HepG2 (cell line): ENCODE measurements at places on chromosomes 16 and 17.
A peak's percentile ranks its signal among the peaks of the same experiment; 100 is the strongest.

GRCh38 chr17:41588126-41588810 is 1.6 kb upstream of the KRT14 start:
- no peaks in the 10 kb centered on the region for H3K4me1 ChIP-seq
- H3K27me3 ChIP-seq: peaks cover 7% of the 10 kb centered on the region; the same call in 1 of the 2 replicates
- H3K27ac ChIP-seq: no peak overlapping the region
- DNase-seq: no peak

DNA sequence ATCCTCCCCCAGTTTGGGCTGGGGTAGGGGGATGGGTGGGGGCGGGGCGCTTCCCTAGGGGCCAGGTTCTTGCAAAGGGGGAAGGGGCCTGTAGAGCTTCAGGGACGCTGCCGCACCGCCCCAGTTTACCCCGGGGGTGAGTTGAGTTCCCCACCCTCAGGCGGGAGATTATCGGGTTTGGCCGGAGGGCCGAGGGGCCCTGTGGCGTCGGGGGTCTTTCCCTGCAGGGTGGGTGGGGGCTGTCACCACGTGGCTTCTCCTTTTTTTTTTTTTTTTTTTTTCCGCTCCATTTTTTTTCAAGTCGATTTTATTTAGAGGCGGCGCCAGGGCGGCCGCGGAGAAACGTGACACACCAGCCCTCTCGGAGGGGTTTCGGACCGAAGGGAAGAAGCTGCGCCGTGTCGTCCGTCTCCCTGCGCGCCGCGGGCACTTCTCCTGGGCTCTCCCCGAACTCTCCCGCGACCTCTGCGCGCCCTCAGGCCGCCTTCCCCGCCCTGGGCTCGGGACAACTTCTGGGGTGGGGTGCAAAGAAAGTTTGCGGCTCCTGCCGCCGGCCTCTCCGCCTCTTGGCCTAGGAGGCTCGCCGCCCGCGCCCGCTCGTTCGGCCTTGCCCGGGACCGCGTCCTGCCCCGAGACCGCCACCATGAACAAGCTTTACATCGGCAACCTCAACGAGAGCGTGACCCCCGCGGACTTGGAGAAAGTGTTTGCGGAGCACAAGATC is at the start of gene IGF2BP1:
IGF2BP1 (plus strand) TSS at position 283 of the 724 bp plus-strand sequence; CDS start at position 644, 361 bp downstream.
- no peaks in the 10 kb centered on the region for H3K27me3 ChIP-seq
- H3K4me3 ChIP-seq: peak within 1 kb of the TSS; percentile 90
- H3K4me1 ChIP-seq: peaks cover 24% of the 10 kb centered on the region
- no peaks in the 10 kb centered on the region for H3K36me3 ChIP-seq

GRCh38 chr17:29078183-29079045 is 35.5 kb downstream of the PIPOX start:
- H3K4me3 ChIP-seq: no peak overlapping the region
- H3K27me3 ChIP-seq: no peaks in the 10 kb centered on the region
- DNase-seq: no peak
- H3K4me1 ChIP-seq: peaks cover 24% of the 10 kb centered on the region
- no peak overlapping the region for H3K27ac ChIP-seq

DNA sequence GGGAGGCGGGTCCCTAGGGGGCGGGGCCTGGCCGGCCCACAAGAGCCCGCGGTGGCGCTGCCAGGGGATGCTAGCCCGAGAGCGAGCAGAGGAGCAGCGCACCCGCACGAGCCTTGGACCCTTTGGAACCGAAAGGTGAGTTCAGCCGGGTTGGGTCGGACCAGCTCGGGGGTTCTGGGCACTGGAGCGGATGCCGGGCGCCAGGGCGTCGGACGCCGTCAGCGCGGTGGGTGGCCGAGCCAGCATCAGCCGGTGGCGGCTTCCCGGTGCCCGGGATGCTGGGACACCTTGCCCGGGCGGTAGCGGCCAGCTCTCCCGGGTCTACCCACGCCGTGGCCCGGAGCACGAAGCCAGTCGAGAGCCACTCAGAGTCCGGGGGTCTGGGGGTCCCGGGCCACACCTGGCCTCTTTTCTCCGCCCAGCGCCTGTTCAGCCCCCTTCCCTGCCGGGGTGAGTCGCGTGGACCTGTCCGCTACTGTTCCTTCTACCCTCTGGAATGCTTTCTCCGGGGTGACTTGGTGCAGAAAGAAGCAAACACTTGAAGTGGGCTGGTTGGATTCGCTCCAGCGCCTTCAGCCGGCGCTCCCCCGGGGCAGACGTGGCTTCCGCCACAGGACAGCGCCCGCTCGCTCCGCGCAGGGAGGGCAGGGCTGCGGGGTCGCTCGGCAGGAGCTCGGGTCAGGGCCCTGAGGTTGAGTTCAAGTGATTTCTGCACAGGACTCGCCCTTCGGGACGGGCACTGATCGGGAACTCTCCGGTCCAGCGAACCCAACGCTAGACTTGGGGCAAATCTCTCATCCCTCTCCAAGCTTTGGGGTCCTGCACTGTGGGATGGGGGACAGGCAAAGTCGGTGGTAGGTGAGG is at the start of gene SCNN1G:
SCNN1G (plus strand) TSS at position 67 of the 864 bp plus-strand sequence. CDS start 3,527 bp downstream, outside the sequence.
- peaks cover 21% of the 10 kb centered on the region for H3K27me3 ChIP-seq
- peaks cover 8% of the 10 kb centered on the region for H3K4me1 ChIP-seq
- DNase-seq: no peak
- peak within 1 kb of the TSS; percentile 56; the same call in 1 of the 2 replicates for H3K4me3 ChIP-seq
- no peaks in the 10 kb centered on the region for H3K36me3 ChIP-seq

GRCh38 chr16:73046202-73046848 is 1.6 kb downstream of the ZFHX3 start:
- DNase-seq: no peak
- peak overlapping the region; percentile 89 for H3K27ac ChIP-seq
- peak overlapping the region; percentile 93 for H3K4me3 ChIP-seq
- H3K27me3 ChIP-seq: no peaks in the 10 kb centered on the region

GRCh38 chr17:77556383-77557061 is 402.0 kb upstream of the TNRC6C start:
- H3K36me3 ChIP-seq: no peaks in the 10 kb centered on the region
- no peak overlapping the region for H3K4me3 ChIP-seq
- peaks cover 14% of the 10 kb centered on the region; the same call in 1 of the 2 replicates for H3K4me1 ChIP-seq
- no peak overlapping the region for H3K27ac ChIP-seq

DNA sequence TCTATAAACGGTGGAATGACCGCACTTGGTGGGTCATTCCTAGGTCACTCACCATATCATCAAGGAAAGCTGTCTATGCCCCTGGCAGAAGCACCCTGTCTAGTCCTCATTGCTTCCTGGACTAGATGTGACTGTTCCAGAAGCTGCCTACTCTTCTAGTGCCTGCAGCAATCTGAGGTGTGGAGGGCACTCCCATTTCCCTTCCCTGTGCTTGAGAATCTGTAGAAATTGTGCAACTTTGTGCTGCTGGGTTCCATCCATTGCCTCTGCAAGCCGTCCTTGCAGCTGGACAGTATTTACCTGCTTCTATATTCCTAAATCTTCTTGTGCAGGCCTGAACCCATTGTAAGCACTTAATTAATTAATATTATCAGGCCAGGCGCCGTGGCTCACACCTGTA is 52.1 kb downstream of the CACNG3 start:
- H3K27me3 ChIP-seq: peaks cover 4% of the 10 kb centered on the region; the same call in 1 of the 2 replicates
- H3K4me3 ChIP-seq: no peak overlapping the region
- no peaks in the 10 kb centered on the region for H3K36me3 ChIP-seq
- DNase-seq: no peak
- no peak overlapping the region for H3K27ac ChIP-seq

DNA sequence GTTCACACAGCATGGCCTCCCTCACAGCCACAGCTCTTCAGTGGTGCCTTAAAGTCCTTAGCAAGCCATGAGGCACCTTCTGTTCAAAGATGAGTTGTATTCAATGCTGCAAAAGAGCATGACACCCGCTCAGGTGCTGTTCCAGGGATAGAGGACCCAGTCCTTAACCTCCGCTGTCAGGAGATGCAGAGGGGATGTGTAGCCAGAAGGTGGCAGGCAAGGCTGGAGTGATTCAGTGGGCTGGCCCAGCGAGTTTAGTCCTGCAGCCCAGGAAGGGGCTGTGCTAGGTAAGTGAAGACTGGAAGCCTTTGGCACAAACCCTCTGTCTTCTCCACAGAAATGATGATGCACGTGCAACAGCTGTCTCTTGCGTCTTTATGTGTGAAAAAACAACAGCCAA is 25.0 kb upstream of the ADAM11 start:
- H3K4me1 ChIP-seq: no peaks in the 10 kb centered on the region
- no peak overlapping the region for H3K27ac ChIP-seq
- no peaks in the 10 kb centered on the region for H3K27me3 ChIP-seq
- peak; percentile 41 for DNase-seq
